ENCODE measurements at places on chromosomes 16 and 17.
A peak's percentile ranks its signal among the peaks of the same experiment; 100 is the strongest.

GRCh38 chr17:21463204-21463661 is 87.1 kb downstream of the KCNJ12 start:
- DNase-seq: no peak

GRCh38 chr16:2056077-2056476 is 8.3 kb downstream of the TSC2 start:
- no peak for DNase-seq

- DNase-seq: no peak
Measured at GRCh38 chr17:37761059-37761458, 16.2 kb upstream of the HNF1B start.

- peak; percentile 17 for DNase-seq
Measured at GRCh38 chr17:12256380-12256995, 235.8 kb downstream of the MAP2K4 start.

DNA sequence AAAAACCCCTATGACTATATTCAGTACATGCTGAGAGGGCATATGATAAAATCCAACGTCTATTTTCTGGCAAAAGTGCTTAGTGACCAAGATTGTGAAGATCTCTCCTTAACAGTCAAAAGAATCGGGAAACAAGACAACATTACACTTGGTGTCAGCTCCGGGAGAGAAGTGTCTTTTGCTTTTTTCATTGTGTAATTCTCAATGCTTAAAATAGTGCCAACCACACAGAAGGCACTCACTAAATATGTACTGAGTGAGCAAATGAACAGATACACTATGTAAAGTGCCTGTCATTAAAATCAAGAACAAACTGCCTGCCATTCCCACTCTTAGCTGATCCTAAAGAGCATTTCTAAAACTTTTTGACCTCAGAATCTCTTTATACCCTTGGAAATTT is 34.1 kb downstream of the VPS53 start:
- no peak for DNase-seq

DNA sequence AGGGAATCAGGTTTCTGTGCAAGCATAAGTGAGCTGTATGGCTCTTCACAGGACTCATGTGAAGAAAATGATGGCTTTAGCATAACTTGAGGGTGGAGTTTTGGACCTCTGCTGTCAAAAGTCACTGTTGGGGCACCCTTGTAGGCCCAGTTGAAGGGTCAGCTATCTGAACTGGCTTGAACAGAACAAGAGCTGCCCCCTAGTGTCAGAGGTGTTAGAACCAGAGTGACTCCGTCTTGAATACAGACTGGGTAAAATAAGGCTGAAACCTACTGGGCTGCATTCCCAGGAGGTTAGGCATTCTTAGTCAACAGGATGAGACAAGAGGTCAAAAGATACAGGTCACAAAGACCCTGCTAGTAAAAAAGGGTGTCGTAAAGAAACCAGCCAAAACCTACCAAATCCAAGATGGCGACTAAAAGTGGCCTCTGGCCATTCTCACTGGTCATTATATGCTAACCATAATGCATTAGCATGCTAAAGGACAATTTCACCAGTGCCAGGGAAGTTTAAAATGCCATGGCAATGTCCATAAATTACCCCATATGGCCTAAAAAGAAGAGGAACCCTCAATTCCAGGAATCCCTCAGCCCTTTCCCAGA is 484.0 kb upstream of the ERCC4 start:
- DNase-seq: no peak

- DNase-seq: no peak
Measured at GRCh38 chr16:27320261-27321012, 6.7 kb downstream of the IL4R start.

GRCh38 chr17:17497065-17497844 is 1.1 kb upstream of the RASD1 start:
- no peak for DNase-seq

- DNase-seq: no peak
Measured at GRCh38 chr17:70646673-70647072, 477.3 kb downstream of the KCNJ2 start.

GRCh38 chr16:76932541-76933211 is 258.3 kb upstream of the MON1B start:
- DNase-seq: no peak

DNA sequence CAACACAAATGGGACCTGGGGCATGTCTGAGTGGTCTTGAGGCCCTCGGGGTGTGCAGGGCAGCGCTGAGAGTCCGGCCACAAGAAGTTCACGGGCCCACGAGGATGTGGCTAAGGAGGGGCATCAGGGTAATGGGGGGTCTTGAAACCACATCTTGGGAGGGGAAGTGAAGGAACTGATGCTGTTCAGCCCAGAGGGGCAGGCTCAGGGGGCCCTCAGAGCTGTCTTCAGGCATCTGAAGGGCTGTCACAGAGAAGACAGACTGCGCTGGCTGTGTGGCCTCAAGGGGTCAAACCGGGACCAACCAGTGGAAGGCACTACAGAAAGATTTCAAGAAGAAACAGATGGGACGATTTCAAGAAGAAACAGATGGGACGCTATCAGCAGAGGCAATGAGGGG is 45.1 kb downstream of the ZNF423 start:
- DNase-seq: no peak

GRCh38 chr16:27400751-27401620 is 988 bp upstream of the IL21R start:
- DNase-seq: no peak

- DNase-seq: no peak
Measured at GRCh38 chr16:13344001-13344400, 442.6 kb downstream of the SHISA9 start.

DNA sequence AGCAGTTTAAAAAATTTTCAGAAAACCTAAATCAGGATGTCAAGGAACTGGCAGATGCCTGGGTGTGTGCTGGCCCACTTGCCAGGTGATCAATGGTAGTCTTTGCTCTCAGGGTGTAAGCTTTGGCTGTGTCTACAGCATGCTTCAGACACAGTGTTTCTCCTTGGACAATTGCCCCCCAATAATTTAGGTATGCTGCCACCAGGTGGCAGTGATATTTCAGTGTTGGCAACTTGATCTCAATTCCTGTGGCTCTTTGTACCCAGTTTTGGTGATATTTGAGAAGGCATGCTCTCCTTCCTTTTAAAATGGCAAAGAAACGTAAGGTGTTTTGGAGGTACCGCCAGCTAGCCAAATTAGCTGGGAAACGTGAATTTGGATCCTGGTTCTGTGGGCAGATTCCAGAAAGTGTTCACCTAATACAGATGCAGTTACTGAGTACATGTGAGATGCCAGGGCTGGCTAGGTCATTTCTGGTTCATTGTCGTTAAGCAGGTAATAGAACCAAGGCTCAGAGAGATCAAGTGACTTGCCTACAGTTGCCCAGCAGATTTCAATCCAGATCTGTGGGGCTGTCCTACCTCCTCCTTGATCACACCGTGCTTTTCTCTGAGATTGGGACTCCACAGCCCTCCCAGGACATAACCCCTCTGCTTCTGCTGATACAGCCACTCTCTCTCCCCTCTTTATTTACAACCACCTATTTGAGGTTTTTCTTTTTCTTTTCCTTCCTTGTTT is 155.6 kb upstream of the PLCG2 start:
- DNase-seq: no peak

- no peak for DNase-seq
Measured at GRCh38 chr16:19749571-19750080, 31.6 kb downstream of the IQCK start.

- DNase-seq: no peak
Measured at GRCh38 chr16:68351991-68352431, 41.2 kb downstream of the PRMT7 start.

DNA sequence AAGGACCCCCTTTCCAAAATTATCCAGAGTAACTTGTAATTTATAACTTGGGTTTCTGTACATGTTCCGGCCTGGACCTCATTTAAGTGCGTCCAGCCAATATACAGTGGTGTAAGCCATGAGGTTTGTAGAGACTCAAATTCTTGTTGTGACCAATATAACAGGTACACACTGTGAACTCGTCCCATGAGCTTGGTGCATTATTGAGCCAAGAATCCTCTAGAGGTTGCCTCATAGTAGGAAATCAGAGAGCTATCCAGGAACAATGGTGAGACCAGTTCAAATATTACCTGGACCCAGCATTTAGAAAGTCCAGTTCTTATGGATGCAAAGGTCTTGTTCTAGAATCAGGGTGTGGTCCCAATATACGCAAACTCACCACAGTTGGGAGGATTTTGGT is 138.2 kb downstream of the NPIPB5 start:
- no peak for DNase-seq

GRCh38 chr17:67403065-67403464 is 26.0 kb downstream of the PITPNC1 start:
- DNase-seq: no peak

- DNase-seq: no peak
Measured at GRCh38 chr17:83109793-83110645, 30.6 kb downstream of the METRNL start.

GRCh38 chr16:2081201-2082084 is 33.7 kb downstream of the TSC2 start:
- DNase-seq: no peak

DNA sequence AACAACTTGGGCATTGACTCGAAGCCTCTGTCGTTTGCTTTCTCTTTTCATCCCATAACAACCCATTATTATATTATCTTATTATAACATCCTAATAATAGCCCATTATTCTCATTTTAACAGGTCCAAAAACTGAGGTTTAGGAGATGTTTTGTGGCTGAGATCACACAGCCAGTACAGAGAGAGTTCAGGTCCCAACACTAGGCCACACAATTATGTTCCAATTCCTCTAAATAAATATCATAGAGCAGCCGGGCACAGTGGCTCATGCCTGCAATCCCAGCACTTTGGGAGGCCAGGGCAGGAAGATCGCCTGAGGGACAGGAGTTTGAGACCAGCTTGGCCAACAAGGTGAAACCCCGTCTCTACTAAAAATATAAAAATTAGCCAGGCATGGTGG is 40.3 kb upstream of the KIFC3 start:
- no peak for DNase-seq

- DNase-seq: no peak
Measured at GRCh38 chr17:70699408-70699807, 530.1 kb downstream of the KCNJ2 start.

Measured in NCI-H1048 (cell line).